ENCODE measurements at places on chromosomes 11 and 22.

DNA sequence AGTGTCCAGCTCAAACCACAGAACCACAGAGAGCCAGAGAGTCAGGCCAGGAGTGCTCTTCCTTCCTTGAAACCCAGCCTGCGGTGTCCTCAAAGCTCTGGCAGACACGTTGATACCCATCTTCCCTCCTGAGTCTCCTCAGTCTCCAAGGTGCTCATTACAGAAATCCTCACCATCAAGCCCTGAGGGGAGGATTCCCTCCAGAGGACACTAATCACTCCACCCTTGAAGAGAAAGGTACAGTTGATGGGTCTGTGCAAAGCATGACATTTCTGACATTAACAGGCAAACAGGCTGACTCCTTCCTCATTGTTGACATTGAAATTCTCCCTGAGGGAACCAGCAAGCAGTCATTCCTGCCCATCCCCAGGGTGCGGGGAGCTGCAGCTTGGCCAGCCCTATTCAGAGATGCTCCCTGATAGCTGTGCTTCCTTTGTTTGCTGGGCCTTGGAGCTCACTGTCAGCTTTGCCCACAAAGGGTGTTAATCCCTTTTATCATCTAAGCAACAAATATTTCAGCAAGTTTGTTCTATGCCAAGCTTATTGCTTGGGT is 101.7 kb upstream of the CSNK2A3 start:
- DNase-seq = no peak

GRCh38 chr11:133904818-133905515 is 51.8 kb downstream of the IGSF9B start:
- DNase-seq = no peak

- no peak for DNase-seq
Observed at GRCh38 chr11:62556875-62557631, 10.4 kb upstream of the AHNAK start.

DNA sequence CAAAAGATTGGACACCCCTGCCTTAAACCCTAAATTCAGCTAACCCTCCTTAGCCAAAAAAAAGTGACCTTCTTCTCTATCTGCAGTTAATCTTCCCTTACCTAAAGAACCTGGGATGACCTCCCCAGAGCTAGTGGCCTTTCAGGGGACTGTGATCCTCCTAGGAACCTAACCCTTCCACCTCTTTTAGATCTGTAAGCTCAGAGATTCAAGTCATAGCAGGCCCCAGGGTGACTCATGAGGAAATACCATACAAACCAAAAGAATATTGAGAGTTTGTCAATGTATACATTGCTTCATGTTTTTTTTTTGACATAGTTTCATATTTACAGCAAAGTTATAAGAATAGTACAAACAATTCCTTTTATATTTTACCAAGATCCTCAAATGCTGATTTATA is 38.3 kb upstream of the CXCR5 start:
- no peak for DNase-seq

- no peak for DNase-seq
Observed at GRCh38 chr11:77151804-77152509, 23.9 kb downstream of the MYO7A start.

GRCh38 chr22:45953178-45953577 is 23.8 kb downstream of the WNT7B start:
- no peak for DNase-seq

- DNase-seq = no peak
Observed at GRCh38 chr11:24496736-24497725, at the start of gene LUZP2. Gene LUZP2, plus strand, starts transcription at chr11:24497053.

DNA sequence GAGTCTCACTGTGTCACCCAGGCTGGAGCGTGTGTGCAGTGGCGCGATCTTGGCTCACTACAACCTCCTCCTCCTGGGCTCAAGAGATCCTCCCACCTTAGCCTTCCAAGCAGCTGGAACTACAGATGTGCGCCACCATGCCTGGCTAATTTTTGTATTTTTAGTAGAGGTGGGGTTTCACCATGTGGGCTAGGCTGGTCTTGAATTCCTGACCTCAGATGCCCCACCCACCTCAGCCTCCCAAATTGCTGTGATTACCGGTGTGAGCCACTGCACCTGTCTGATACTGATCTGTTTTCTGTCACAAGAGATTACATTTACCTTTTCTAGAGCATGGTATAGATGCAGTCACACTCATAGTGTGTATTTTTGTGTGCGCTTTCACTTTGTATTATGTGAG is 11.6 kb downstream of the ATG13 start:
- DNase-seq = no peak

DNA sequence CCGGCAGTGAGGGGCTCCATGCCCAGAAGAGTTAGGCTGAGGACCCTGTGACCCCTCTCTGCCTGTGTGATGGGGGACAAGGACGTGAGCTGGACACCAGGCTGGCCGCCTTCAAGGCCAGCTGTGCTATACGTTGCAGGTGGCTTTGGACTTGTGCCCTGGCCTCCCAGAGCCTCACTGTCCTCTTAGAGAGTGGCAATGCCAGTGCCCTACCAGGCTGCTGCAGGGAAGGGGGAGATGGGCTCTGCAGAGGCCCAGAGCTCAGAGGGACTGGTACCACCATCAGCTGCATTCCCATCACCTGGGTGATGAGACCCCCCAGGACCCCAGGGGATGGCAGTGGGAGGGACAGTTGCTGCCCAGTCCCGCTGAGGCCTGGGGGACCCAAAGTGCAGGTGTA is 90.4 kb upstream of the SHISAL1 start:
- DNase-seq = no peak

DNA sequence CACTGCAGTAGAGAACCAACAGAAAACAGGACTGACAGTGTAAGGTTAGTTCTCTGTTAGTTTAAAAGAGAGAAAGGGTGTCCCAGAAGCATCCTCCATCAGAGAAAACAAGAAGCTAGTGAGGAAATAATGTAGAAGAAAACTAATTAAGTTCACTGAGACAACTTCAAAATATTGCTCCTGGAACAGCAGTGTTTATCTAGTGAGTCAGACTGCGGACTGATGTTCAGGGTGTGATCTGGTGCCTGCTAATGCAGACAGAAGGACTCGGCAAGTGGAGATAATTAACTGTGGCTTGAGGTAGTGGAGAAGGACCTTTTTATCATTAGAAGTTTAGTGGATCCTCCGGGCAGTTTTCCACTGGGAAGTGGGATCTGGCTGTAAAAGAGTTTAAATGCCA is 55.4 kb downstream of the CDON start:
- DNase-seq = no peak

- no peak for DNase-seq
Observed at GRCh38 chr11:32331098-32331497, 104.2 kb downstream of the WT1 start.

DNA sequence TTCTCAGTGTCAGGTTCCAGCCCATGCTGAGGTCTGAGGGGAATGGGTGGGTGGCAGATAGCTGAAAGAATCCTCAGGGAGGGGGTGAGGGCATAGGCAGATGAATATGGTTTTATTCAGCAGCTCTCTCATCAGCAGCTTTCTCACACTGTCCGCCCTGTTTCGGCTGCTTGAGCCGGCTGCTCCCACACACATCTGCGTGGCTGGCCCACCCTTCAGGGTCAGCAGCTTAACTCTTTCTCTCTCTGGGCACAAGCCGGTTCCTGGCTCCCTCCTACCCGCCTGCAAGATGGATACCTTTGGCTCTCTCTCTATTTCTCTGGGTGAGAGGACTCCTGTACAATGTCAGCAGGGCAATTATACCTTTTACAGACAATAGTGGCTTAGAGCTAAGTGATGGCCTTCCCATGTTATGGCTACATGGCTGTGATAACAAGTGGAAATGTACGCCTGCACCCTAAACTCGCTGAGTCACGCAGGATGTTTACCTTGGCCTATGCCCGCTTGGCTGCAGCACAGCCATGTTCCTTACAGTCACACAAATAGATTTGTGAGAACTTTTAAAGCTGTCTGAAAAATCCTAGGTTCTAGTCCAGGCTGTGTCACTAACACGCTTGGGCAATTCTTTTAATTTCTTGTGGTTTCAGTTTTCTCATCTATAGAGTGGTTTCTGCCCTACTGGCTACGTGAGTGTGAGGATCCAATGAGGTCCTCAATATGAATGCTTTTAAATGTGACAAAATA is 4.1 kb downstream of the MMP20 start:
- no peak for DNase-seq

- no peak for DNase-seq
Observed at GRCh38 chr22:36330655-36331305, 57.0 kb downstream of the MYH9 start.

DNA sequence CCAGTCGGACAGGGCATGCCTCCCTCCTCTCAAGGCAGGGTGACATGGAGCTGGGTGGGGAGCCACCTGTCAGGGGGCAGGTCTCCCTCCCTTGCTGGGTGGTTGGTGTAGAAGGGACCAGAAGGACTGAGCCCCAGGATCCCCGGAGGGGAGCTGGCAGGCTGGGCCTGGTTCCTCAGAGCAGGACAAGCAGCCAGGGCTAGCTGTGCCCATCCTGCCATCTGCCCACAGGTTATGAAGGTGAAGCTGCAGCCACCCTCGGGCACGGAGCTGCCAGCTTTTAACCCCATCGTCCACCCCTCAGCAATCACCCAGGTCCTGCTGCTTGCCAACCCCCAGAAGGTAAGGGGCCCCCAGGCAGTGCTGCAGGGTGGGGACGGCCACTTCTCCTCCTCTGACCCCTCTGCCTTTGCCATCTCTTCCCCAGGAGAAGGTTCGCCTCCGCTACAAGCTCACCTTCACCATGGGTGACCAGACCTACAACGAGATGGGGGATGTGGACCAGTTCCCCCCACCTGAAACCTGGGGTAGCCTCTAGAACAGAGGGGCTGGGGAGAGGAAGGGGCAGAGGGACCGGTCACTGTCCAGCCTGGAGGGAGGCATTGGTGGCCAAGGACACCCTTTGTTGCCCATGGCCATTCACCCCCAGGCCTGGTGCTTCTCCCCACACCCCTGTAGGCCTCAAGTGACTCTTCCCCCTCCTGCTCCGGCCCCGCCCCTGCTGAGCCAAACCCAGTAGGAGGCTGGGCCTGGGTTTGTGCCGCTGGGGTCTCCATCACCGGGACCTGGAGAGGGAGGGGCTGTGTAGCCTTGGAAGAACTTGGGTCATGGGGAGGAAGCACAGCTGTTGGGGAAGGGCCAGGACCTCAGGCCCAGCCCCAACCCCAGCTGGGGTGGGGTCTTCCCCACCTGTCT is 7.0 kb upstream of the SH3BP1 start:
- DNase-seq = no peak

- no peak for DNase-seq
Observed at GRCh38 chr11:9842923-9843322, 179.0 kb downstream of the SWAP70 start.

DNA sequence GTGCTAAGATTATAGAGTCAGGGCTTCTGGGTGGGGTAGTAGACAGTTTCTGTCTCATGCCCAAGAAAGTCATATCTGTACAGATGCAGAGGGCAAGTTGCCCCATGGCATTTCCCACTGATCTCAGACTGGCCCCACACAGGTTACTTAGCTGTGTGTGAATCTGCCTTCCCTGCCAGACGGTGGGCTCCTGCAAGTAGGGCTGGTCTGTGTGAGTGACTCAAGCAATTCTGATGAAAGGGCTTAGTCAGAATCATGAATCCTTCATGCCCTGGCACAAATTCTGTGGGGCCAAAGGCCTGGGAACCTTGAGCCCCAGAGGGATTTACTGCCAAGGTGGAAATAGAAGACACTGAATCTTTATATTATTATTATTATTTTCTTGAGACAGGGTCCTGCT is 30.4 kb downstream of the USH1C start:
- DNase-seq = no peak

DNA sequence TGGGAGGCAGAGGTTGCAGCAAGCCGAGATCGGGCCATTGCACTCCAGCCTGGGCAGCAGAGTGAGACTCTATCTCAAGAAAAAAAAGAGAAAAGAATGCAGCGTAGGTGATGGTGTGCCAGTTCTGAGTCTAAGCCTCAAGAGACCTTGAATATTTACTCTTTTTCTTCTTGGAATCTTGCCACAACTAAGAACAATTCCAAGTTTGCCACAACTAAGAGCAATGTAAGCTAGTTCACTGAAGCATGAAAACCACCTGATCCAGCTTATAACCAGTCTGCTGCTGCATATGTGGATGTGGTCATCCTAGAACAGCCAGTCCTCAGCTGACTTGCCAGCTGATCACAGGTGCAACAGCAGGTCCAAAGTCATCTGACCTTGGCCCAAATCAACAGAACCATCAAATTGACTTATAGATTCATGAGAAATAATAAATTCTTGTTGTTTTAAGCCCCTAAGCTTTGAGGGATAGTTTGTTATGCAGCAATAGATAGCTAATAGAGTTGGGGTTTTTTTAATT is 25.4 kb upstream of the SEZ6L start:
- no peak for DNase-seq

GRCh38 chr11:1618231-1618630 is 3.7 kb downstream of the KRTAP5-4 start:
- no peak for DNase-seq

DNA sequence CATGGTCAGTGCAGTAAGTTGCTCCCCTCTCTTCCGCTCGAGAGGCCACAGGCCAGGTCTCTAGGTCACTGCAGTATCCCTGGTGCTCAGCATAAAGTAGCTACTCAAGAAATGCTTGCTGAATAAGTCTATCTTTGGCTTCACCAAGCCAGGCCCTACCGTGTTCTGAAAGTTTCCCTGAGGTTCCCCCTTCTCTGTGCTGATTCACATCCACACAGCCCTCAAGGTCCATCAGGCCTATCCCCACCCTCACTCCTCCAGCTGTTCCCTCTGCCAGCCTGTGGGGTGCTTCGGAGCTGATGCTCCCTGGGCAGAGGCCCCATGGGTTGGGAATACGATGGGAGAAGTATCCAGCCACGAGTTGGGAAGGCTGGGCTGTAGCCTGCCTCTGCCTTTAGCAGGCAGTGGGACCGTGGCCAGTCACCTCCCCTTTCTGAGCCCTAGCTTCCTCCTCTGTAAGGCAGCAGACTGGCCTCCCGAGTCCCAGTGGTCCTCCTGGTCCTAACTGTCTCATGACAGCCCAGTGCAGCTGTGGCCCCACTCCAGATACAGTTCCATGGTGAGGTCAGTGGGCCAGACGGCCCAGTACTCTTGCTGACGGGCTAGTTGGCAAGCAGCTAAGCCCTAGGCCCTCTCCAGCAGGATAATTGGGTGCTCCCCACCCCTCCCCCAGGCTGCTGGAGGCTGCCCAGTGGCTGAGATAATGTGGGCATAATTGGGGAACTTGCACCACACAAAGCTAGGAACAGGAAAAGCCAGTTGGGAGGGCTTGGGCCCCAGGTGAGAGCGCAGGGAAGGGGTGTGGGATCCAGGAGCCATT is 48.2 kb downstream of the NECTIN1 start:
- no peak for DNase-seq

DNA sequence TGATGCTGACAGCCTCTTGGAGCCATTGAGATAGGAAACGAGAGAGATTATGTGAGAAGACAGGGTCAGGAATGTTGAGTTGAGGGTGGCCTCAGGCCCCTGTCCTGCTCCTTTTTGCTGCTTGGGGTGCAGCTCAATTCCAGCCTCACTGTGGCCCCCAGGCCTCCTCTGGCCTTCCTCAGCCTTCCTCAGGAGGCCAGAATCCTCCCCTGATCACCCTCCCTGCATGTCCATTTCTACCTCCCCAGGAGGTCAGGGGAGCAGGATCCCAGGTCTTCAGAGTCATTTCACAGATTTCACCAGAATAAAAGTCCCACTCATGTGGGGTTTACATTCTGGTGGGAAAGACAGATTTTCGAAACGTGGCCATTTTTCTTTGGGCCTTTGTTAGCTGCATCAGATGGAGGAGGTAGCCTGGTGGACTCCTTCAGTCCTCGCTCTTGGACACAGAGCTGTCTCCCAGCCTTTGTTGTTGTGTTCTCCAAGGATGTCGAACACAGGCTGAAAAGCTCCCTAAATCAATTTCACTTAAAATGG is 2.2 kb upstream of the KCNQ1OT1 start:
- DNase-seq = no peak

GRCh38 chr11:66494458-66494857 is 14.2 kb downstream of the DPP3 start:
- no peak for DNase-seq
